ENCODE measurements at places on chromosomes 2 and 18.
A peak's percentile ranks its signal among the peaks of the same experiment; 100 is the strongest.

DNA sequence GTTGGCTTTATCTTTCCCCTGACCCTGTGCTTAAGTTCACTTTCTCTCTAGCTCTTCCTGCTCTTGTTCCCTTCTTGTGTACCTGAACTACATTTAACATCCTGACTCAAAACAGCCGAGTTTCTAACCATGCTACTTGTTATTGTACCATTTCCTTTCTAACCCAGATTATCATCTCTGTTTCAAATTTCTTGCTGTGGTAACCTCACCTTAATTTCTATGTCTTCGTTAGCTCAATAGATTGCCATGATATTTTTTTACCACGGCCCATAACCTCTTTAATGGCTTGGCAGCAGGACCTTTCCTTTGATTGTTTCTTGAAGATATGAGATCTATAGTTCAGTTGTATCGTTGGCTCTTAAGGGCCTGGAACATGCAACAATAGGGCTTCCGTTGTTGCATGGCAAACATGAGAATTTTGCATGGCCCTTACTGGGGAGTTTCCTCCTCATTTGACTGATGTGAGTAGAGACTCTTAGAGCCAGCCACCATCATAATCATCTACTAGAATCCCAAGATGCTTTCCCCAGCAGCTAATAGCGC, 11.1 kb downstream of the CFAP36 start:
- no peak for DNase-seq

- peak; percentile 38 for DNase-seq
Measured at GRCh38 chr2:231364961-231365810, 30.3 kb upstream of the B3GNT7 start.

- DNase-seq: no peak
Measured at GRCh38 chr2:174004905-174005605, 39.9 kb upstream of the SP3 start.

GRCh38 chr2:49028101-49028500, 126.2 kb downstream of the FSHR start:
- DNase-seq: no peak

GRCh38 chr2:212912445-212913103, 238.8 kb downstream of the IKZF2 start:
- DNase-seq: no peak

DNA sequence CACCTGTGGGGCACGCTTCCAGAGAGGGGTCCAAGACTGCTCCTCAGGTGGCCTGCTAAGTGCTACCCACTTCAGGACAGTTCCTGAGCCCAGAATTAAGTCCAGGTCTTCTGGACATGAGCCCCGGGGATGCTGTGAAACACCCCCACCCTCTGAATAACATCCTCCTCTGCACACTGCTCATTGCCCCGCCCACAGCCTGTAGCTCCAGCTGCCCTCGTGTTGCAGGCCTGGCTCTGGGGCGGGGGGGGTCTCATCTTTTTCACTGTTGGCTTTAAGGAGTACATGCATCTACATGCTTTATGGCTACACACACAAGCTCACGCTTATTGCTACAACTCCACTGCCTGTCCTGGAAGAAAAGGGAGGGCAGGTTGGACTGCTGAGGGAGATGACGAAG, 92.8 kb downstream of the PTGR3 start:
- no peak for DNase-seq

DNA sequence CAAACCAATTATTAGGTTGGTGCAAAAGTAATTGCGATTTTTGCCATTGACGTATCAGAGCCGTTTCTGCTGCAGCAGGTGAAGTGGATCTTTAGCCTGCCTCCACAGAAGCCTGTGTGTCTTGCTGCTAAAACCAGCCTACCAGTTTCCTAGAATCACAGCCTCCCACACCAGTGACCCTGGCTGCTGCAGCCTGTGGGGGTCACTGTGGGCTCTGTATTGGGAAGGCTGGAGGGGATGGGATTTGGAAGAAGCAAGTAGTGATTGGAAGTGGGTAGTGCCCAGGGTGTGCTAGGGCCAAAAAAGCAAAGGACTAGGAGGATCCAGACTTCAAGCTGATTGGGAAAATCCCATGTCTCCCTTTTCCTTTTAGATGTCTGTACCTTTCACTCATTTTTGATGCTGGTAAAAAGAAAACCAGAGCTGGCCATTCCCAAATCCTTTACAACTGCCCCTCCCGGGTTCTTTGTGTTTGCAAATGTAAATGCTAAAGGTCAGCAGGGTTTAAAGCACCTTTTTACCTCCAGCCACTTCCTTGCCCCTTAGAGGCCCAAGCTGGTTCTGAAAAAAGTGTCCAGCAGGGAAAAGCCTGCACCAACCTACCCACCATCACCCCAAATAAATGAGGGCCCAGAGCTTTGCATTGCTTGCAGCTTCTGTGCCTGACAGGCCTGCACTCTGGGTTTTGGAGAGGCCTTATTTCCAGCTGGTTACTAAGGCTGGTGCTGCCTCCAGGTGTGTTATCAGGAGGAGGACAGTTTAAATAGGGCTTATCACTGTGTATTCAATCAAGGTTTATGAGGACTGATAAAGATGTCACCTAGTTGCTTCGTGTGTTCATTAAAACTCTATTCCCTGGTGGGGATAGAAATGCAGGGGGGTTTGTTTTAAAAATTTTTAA, 172.0 kb downstream of the MIB1 start:
- DNase-seq: no peak

DNA sequence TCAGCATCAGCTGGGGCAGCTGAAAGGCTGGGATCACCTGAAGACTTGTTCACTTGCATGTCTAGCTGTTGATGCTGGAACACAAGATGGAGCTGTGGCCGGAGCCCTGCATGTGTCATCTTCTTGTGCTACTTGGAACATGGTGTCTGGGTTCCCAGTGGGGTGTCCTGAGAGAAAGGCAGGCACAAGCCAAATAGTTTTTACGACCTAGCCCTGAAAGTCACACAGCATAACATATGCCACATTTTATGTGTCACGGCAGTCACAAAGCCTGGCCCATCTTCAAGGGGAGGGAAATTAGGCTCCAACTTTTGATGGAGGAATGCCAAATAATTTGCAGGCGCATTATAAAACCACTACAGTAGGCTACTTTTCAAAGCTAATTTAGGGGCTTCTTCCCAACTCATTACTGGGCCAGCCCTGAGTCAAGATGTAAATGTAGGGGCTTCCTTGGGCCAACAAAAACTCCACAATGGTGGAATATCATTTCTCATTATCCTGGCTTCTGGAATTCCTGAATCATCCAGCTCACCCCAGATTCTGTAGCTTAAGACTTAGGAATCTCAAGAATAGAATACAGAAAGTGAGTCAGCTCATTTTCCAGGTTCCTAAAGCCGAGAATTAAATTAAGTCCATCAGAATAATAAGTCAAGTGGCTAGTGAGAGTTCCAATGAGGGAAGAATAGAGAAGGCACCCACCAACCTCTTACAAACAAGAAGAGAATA, 543.0 kb downstream of the TNS1 start:
- DNase-seq: no peak

DNA sequence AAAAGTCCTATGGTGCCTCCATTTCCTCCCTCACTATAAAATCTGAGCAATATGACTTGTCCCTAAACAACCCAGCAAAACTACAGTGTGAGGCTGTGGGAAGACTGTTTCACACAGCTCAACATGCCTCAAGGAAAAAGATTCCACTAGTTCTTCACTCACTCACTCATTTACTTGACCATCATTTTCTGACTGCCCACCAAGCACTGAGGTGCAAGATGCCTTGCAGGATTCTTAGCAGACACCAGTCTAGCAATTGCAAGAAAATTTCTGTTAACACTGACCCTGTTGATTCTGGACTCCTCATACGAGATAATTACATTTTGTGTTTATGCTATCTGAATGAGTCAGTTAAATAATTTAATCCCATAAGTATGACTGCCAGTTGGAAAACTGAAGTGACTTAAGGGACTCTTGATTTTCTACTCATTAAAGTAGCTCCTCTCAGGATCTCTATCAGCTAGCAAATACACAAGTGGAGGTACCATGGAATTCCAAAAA, 51.9 kb upstream of the PCBP1 start:
- no peak for DNase-seq

All from substantia nigra (tissue), 51 donors.